ENCODE measurements at places on chromosomes 11 and 22.

DNA sequence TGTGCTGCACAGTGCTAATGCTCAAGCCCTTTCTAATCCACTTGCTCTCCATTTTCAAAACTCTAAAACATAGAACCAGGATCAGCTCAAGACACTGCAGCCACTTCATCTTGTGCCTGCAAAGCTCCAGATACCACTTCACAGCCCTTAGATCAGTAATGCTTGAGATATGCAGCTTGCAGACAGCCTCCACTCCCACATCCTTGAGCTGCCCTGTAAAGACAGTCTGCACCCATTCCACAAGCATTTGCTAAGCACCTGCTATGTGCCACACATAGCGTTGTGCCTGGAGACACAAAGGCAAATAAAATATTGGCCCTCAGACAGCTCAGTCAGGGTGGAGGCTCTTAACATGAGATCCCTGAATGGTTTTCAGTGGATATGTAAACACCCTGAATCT, 192.5 kb upstream of the SNX19 start:
- no peak for DNase-seq

DNA sequence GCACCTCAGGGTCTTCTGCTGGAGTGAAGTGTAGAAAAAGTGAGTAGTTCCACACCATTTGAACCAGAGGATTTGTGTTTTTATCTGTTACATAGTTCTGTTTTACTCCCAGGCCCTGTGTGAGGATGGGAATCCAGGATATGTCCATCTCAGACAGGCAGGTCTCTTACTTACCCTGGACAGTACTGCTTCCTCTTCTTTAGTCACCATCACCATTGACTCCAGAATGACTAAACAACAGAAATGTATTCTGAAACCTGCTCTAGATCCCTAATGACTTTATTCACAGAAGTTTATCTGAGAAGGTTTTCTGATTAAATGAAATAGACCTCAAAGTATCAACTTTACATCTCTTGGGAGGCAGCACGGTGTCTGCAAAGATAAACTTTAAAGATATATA, 33.6 kb downstream of the CYP2R1 start:
- DNase-seq, result no peak

DNA sequence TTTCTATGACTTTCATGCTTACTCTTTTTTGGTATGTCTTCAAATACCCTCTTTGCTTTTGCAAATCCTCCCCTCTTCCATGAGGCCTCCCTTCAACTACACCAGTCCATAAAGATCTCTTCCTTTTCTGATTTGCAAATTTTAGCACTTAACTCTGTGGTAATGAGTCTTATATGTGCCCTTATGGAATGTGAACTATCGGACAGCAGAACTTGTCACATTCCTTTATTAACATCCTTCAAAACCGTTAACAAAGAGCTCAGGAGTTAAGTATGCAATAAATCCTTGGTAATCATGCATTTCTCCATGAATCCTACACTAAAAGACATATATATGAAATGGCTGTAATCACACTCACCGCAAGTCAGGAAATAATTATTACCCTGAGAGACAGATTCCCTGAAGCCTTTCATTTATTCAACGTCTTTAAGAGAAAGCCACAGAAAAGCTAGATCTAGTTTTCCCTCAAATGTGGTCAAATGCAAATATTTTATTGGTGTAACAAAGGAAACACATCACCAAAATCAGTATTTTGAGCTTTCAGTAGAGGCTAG, 7.4 kb downstream of the CLNS1A start:
- no peak for DNase-seq

- DNase-seq, result no peak
Observed at GRCh38 chr11:12097219-12097618, 13.2 kb upstream of the MICAL2 start.

DNA sequence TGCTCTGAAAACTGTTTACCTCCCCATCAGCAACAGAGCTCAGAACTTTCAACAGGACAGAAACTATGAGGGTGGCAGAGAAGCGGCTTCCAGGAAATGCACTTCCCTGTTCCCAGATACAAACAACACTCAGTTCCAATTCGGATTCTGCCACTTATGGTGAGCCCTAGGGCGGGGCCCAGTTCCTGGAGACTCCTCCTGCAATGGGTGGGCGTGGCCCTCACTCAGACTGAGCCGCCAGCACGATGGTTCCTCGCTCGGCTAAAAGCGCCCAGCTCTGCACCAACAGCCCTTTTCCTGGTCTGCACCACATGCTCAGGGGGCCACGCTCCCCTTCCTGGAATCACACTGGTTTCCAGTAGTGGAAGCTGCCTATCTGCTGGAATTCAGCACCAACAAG, 314.1 kb downstream of the CTTN start:
- DNase-seq, result no peak

DNA sequence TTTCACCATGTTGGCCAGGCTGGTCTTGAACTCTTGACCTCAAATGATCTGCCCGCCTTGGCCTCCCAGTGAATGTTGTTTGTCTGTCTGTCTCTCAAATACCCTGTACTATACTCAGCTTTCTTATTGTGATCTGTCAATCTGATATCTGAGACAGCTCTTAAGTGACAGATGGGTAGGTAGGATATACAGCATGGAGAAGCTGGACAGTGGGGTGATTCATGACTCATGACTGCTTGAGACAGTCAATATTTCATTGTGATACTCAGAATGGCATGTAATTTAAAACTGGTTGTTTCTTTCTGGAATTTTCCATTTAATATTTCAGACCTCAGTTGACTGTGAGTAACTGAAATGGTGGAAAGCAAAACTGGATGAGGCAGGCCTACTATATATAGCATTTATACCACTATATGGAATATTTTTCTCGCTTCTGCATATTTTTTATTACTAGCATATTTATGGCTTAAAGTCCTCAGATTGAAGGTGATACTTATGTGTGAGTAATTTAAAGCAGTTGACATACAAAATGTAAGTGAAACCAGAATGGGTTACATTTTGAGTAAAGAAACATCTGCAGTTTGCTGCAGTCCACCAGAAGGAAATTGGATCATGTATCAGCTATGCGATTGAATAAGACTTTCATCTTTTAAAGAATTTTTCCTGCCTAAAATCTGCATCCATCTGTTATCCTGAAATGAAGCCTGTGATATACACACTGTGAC, 22.3 kb downstream of the ARHGAP42 start:
- no peak for DNase-seq

DNA sequence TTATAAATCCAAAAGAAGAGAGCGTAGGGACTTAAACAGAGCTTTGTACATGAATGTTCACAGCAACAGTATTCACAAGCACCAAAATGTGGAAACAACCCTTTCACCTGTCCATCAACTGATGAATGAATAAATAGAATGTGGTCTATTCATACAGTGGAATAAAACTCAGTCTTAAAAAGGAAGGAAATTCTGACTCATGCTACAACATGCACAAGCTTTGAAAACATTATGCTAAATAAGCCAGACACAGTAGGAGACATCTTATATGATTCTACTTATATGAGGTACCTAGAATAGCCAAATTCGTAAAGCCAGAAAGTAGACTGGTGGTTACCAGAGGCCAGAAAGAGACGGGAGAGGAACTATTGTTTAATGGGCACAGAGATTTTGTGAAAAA, 74.3 kb downstream of the SHANK2 start:
- DNase-seq, result no peak

GRCh38 chr11:12808519-12808918, 134.3 kb downstream of the TEAD1 start:
- DNase-seq, result no peak

- no peak for DNase-seq
Observed at GRCh38 chr11:128291835-128292234, 295.5 kb downstream of the ETS1 start.

DNA sequence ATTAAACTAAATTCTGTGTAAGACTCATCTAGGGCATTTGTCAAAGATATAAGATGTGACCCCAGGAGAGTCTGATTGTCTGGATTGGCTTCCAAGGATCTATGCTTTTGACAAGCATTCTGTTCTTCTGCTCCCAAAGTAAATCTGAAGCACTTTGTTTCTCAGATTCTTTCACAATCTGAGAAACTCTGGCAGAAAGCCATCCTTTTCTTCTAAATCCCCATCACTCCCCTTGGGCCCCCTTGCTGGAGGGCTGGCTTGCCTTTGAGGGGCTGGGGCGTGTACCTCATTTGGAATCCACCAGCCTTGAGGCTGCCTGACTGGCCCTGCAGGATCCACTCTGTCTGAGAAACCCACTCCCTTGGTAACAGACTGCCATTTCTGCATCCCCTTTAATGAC, 173.5 kb upstream of the CTSC start:
- DNase-seq, result no peak

DNA sequence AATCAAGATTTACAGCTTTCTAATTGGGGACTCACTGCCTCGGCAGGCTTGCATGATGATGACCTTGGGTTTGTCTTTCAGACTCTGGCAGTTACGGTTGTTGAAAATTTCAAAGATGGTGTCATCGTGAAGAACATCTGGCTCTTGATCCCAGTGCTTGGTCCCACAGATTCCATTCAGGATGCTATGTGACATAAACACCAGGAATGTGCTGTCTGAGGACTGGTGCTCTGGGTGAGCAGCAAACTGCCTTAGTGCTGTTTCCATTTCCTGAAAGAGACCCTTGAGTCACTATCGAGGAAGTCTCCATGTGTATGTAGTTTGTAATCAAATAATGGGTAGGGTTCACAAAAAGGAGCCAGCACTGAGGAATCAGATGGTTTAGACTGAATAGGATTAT, 7.1 kb downstream of the CASP12 start:
- no peak for DNase-seq

DNA sequence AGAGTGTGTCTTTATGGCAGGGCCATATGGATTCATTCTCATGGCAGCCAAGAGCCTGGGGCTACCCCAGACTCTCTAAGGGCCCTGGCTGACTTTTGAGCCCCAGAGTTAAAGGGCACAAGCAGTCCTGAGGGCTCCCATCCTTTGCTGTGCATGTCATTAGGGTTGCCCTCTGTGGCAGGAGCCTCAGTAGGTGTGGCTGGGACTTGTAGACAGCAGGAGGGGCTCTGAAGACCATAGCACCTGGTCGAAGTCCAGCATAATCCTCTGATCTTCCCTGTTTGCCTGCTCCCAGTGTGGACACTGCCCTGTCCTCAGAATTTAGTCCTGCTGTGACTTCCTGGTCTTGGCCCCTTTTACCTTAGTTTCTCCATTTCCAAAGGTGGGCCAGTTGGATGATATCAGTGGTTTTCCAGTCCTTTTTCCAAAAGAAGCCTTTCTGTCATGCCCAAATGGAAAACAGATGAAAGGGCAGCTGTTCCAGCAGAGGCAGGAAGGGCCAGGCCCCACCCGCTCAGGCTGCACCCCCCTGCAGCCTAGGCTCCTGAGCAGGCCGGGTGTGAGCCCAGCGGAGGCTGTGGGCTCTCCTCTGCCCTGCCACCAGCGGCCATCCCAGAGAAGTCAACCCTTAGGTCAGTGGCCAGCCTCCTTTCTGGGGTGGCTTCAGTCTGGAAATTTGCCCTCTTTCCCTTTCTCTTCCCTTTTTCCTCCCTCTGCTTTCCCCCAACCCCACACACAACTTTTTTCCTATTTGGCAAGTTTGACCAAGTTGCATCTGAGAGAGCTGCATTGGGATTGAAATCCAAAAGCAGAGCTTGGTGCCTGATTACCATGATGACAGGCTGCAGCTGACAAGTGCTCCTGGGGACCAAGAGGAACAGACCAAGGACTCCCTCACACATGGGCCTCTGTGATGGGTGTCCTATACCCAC, 32.8 kb upstream of the SUSD2 start:
- no peak for DNase-seq
